ENCODE measurements at places on chromosomes 12 and 14.

DNA sequence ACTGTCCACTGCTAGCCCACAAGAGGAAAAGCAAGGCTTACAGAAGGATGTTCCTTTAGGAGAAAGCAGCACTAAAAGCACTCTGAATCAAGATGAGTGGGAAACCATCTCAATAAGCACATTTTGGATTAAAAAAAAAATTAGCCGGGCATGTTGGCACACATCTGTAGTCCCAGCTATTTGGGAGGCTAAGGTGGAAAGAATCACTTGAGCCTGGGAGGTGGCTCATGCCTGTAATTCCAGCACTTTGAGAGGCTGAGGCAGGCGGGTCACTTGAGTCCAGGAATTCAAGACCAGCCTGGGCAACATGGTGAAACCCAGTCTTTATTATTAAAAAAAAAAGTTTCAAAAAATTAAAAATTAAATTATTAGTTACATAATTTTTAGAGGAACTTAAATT is 17.0 kb upstream of the ARL1 start:
- DNase-seq, result no peak

- no peak for DNase-seq
These were observed 6.5 kb upstream of the VTI1B start for GRCh38 chr14:67680941-67681340.

GRCh38 chr14:77099425-77100167 is 1.5 kb downstream of the CIPC start:
- DNase-seq, result no peak

DNA sequence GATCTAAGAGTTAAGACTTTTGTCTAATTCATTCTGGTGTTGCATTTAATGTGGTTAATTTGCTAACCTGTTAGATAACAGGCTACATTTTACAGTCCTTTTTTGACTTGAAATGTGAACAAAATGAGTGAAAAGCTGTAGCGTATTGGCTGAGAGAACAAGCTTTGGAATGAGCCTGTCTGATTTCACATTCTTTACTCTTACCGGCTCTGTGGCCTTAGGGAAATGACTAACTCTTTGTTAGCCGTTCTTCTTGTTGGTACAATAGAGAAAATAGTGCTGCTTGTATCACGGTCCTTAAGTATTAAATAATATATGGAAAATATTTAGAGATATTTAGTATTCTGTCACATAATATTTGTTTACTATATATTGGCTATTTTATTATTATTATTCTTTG is 1.9 kb downstream of the MNAT1 start:
- no peak for DNase-seq

GRCh38 chr12:570921-571794 is 92.1 kb downstream of the NINJ2 start:
- DNase-seq, result no peak

DNA sequence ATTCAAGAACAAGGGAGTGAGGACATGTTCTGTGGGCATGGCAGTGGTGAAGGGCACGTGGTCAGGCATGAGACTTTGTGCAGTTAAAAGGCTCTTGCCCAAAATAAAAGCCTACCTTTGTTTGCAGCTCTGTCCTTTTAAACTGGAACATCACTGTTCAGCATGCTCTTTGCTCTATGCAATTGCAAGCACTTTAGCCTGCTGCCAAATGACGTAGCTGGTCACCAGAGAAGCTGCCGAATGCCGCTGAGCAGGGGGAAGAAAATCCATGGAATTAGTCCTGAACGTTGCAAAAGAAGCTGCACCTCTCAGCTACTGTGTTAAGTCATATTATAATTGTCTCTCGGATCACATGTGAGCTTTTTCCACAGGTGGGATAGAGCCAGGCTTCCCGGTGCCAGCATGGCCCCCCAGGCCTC is 176.3 kb upstream of the DIO2 start:
- no peak for DNase-seq

- DNase-seq, result no peak
These were observed 36.6 kb downstream of the FERMT2 start for GRCh38 chr14:52914295-52914694.

GRCh38 chr14:60648249-60648933 is 886 bp downstream of the SIX1 start:
- DNase-seq, result no peak

- no peak for DNase-seq
These were observed 76.1 kb downstream of the OTOGL start for GRCh38 chr12:80175307-80175930.

DNA sequence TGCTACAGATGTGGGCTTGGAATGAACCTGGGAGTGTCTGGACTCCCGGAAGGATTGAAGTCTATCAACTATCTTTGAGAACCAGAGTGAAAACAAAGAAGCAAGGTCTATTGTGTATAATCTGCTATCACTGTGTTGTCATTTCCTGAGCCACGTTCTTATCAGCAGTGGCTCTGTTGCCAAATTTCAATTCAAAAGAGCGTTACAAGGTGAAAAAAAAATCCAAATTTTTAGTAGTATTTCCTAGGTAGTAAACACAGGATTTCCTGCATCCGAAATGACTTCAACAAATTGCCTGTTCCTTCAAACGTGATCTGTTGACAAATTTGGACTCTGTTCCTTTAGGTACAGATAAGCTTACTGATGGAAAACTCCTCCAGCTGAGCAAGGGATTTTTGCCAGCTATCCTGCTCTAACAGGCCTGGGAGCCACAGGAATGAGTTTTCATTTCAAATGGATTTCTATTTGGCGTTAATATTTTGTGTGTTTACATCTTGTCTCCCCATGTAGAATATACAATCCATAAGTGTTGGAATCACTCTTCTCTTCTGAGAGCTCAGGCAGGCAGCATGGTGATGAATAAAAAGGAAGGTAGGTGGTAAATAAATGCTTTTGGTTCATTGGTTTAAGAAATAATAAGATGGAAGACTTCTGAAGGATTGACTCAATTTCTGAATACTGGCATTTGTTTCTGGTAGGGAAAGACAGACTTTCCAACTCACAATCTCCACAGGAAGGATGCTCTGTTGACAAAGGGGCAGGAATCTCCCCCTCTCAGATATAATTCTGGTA is 58.5 kb downstream of the GPR135 start:
- no peak for DNase-seq

DNA sequence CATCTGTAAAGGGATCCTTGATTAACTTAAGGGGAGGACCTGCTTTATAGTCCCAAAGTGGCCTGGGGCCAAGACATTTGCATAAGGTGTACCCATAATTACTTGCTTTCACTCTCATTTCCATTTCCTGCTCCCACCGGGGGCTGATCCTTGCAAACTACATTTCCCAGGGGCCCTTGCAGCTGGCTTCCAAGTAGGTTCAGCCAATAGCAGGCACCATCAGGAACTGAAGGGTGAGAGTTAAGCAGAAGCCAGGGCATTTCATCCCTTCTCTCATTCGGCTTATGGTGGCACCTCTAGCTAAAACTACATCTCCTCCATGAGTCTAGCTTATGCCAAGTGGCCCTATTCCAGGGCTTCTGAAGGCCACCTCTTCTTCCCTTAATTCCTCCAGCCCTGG is 88.8 kb downstream of the CCDC60 start:
- DNase-seq, result no peak

DNA sequence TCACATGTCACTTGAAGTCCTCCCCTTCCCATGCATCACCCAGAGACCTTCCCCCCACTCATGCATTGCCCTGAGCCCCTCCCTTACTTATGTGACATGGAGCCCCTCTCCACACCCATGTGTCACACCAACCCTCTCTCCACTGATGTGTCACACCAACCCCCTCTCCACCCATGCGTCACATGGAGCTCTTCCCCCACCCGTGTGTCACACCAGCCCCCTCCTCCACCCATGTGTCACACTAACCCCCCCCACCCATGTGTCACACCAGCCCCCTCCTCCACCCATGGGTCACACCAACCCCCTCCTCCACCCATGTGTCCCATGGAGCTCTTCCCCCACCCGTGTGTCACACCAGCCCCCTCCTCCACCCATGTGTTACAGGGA is 30.4 kb downstream of the RTL1 start:
- no peak for DNase-seq

DNA sequence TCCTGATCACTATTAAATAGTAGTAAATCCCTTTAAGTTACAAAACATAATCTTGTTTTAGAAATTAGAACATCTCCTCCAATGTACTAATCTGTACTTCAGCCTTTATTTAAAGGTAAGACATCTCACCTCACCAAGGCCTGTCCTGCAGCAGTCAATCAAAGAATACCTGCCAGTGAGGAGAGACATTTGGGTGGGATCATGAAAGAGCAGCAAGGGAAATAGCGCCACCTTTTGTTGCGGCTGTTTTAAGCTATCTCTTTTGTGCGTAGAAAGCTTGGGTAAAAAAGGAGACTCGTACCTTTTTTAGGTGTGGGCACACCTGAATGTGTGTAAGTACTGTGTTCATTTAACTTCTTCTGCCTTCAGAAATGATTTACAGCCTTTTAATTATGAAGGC is 117.8 kb upstream of the TMTC1 start:
- DNase-seq, result no peak

GRCh38 chr12:2691345-2692071 is 103.3 kb upstream of the FKBP4 start:
- no peak for DNase-seq

- no peak for DNase-seq
These were observed 566.9 kb downstream of the NRXN3 start for GRCh38 chr14:78737116-78737515.

GRCh38 chr14:100776681-100777365 is 49.1 kb upstream of the MEG3 start:
- DNase-seq, result no peak

DNA sequence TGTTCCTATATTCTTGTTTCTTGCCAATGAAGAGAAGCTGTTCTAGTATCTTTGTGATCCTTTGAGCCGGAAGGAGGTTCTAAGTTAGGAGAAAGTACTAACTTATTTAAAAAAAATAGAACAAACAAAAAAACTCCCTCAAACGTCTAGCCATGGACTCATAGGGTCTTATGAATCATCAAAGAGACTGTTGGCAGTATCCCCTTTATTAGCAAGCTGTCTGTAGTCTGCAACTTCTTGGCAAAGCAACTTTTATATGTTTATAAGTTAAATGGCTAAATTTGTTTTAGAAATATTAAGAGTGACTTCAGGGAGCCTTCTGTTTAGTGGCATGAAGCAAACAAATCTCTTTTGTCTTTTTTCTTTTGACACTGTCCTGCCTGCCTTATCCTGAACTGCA is 291.9 kb downstream of the FUT8 start:
- no peak for DNase-seq

DNA sequence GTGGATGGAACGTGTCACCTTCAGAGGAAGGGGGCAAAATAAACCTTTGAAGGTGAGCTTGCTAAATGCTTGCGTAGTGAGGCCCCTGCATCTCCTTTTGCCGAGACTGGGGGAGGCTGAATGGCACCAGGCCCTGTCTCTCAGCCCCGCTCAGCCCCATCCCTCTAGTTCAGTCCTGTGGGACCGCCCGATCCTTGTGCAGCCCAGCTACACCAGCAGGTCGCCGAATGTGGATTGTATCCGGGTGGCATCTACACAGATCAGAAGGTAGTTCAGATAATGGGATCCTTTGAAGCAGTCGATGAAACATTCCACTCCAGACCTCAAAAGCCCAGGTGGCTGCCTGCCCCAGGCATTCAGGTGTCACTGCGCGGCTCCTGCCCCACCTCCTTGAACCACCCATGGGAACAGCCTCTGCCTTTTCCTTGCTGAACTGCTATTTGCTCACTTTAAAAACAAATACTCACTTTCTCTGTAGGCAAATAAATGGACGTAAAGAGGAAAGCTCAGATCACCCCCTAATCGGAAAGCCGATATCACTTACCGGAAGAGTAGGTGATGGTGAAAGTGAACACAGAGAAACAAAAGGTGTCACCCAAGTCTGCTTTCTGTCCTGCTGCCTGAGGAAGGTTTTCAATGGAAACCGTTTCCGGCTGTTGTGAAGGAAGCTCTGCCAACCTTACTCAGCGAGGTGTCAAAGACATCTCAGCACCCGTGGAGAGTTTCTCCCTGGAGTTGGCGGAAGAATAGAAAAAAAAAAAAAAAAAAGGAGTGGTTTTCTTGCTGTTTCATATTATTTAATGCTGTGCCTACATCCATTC is 100.3 kb upstream of the NCOR2 start:
- no peak for DNase-seq

- DNase-seq, result no peak
These were observed 414 bp upstream of the CDK17 start for GRCh38 chr12:96400631-96401075.

DNA sequence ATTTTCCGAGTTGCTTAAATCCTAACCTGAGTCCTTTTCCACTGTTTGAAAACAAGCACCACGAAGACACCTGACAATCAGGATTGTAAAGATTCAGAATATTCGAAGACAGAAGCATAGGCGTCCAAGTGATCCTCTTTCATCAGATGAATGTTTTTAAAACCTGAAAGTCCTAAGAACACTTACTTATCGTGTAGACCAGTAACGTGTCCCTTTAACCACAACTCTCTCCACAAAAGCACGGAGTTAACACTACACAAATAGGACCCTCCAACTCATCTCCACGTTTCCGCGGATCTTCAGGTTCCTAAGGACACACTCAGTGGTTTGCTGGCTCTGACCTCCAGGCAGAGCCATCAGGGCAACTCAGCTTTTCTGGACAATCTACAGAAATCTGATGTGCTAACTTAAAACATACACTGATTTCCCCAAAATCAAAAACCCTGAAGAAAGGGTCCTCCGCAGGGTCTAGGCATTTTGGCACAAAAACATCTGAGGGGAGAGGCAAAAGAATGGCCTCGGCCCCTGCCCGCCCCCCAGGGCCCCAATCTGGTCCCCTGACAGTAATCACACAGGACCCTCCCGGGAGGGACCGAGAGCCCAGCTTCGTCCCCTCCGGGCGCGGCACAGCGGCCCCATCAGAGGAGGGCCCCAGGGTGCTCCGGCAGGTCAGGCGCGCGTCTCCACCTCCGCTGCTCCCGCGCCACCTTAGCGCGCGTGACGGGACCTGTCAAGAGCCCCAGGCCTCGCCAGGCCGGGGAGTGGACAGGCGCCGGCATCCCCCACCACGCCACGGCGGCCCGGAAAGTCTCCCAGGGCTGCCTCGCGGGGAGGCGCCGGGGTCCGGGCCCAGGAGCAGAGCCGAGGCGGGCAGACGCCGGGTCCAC is 925 bp downstream of the DICER1 start:
- DNase-seq, result peak; percentile 9

- no peak for DNase-seq
These were observed 15.8 kb downstream of the C12orf43 start for GRCh38 chr12:121000530-121000929.

DNA sequence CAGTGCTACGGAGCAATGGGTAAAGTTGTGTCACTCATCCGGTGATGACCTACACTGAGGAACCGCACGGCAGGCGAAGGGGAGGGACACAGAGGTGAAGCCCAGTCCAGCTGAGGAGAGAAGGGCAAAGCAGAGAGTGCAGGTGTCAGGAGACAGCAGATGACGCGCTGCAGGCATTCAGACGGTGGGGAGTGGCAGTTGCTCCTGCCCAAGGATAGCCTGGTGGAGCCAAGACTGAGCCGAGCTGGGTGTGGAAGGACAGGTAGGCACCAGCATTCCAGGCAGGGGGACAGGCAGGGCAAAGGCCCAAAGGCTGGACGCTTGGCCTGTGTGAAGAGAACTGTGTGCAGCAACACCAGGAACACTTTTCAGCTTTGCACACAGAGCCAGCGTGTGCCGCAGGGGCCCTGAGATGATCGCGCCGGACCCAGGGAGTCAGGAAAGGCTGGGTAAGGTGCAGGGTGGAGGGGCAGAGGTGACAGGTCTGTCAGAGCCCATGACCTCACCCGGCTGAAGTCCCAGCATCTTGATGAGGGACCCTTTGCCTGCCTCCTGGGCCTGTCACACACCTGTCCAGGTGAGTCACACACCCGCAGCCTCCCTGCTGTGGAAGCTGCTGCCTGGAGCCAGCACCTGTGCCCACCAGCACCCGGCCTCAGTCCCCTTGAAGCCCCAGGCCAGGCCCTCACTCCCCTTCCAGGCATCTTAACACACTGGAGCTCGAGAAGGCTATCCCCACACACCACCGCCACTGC is 48.4 kb downstream of the TSPAN11 start:
- no peak for DNase-seq

All from stimulated activated CD8-positive, alpha-beta memory T cell treated with anti-CD3 and anti-CD28 coated beads, Interleukin-15, amount 100 ng/mL, for 24 hours (primary cell).